ENCODE measurements at places on chromosomes 4 and X. TPM values are rescaled to one million over a fixed set of nuclear protein-coding genes. Genes with fewer than 3 reads are reported as not detected.
A peak's percentile ranks its signal among the peaks of the same experiment; 100 is the strongest.

Gene CD38
- total RNA-seq, result 0.15 TPM

Gene AWAT2
- total RNA-seq, result not detected

Gene DGKK
- 0.49 TPM for total RNA-seq

Gene CFAP99
- not detected for total RNA-seq

Gene SEPTIN11
- total RNA-seq, result 331 TPM

Gene RAB33A
- 4.1 TPM for total RNA-seq

Gene SHOX
- total RNA-seq, result not detected

Gene OTC
- not detected for total RNA-seq

DNA sequence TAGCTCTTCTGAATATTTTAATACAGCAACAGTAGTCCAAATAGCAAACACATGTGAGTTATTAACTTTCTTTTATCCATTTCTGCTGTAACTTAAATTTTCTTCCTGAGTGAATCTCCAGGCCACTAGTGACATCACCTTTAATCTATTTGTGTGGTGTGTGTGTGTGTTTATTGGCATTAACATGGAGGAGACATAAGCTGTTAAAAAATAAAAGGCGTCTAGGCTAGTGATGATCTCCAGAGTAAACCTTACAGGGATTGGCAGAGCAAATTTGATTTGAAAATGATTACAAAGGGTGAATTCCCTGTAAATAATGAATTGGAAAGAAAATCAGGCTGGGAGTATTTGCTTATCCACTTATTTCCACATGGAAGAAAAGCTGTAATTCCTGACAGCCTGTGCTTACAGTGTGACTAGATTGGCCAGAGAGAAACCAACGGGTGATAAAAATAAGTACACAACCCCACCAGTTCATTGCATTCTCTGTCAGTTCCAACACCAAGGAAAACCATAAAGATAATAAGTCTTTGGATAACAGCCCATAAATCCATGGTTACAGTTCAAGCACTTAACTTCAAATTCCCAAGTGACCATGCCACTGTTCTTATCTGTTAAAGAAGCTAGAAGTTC, 186.1 kb downstream of the ENOX2 start:
- no peaks in the 10 kb centered on the region for H3K4me1 ChIP-seq
- no peak overlapping the region for H3K4me3 ChIP-seq
- peaks cover 2% of the 10 kb centered on the region for H3K27me3 ChIP-seq
- no peaks in the 10 kb centered on the region for H3K36me3 ChIP-seq
- no peak for DNase-seq
- H3K27ac ChIP-seq, result no peak overlapping the region

- H3K27me3 ChIP-seq, result no peaks in the 10 kb centered on the region
- no peak overlapping the region for H3K27ac ChIP-seq
- no peak for DNase-seq
- H3K4me3 ChIP-seq, result no peak overlapping the region
Measured at GRCh38 chr4:4203688-4204400, 22.9 kb downstream of the OTOP1 start.

- no peak for DNase-seq
- no peaks in the 10 kb centered on the region for H3K4me1 ChIP-seq
- no peaks in the 10 kb centered on the region for H3K27me3 ChIP-seq
- no peak overlapping the region for H3K27ac ChIP-seq
- H3K36me3 ChIP-seq, result no peaks in the 10 kb centered on the region
Measured at GRCh38 chr4:179344861-179345260, 1902.6 kb upstream of the AGA start.

GRCh38 chrX:13373431-13374187, 53.8 kb upstream of the ATXN3L start:
- no peak overlapping the region for H3K27ac ChIP-seq
- no peaks in the 10 kb centered on the region for H3K27me3 ChIP-seq
- DNase-seq, result no peak
- H3K4me3 ChIP-seq, result no peak overlapping the region
- H3K4me1 ChIP-seq, result no peaks in the 10 kb centered on the region

DNA sequence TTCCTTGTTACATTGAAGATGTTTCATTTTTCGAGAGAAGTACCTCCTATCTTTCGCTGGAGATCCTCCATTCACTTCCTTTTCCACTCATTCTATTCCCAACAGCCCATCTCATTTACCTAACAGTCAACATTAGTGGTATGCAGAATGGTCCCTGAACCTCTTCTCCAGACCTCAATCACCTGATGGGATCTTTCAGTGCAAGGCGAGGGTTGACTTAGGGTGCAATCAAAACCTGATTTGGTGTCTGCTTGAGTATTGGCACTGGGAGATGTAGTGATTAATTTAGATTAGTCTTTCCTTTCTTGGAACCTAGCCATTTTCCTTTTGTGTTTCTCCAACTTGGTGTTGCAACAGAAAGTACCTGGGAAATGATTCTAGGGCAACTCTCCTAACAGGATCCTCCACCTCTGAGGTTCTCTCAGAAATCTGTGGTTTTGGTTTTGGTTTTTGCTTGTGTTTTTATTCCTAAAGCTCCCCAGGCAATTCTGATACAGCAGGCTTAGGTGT, 18.4 kb downstream of the DDX3X start:
- no peaks in the 10 kb centered on the region for H3K36me3 ChIP-seq
- H3K27me3 ChIP-seq, result peaks cover 3% of the 10 kb centered on the region
- H3K4me3 ChIP-seq, result no peak overlapping the region
- DNase-seq, result no peak

GRCh38 chr4:13378973-13379759, 105.0 kb downstream of the RAB28 start:
- no peak overlapping the region for H3K4me3 ChIP-seq
- H3K27me3 ChIP-seq, result no peaks in the 10 kb centered on the region
- H3K27ac ChIP-seq, result no peak overlapping the region
- H3K36me3 ChIP-seq, result no peaks in the 10 kb centered on the region
- no peaks in the 10 kb centered on the region for H3K4me1 ChIP-seq

- H3K27ac ChIP-seq, result no peak overlapping the region
- H3K27me3 ChIP-seq, result peaks cover 1% of the 10 kb centered on the region
- peaks cover 5% of the 10 kb centered on the region for H3K36me3 ChIP-seq
- DNase-seq, result no peak
- no peaks in the 10 kb centered on the region for H3K4me1 ChIP-seq
Measured at GRCh38 chr4:184978211-184978610, 40.1 kb upstream of the HELT start.

- H3K4me1 ChIP-seq, result no peaks in the 10 kb centered on the region
- H3K27ac ChIP-seq, result no peak overlapping the region
- no peaks in the 10 kb centered on the region for H3K36me3 ChIP-seq
- H3K27me3 ChIP-seq, result no peaks in the 10 kb centered on the region
Measured at GRCh38 chr4:160414496-160414895, 1311.6 kb downstream of the RAPGEF2 start.

GRCh38 chr4:169626331-169627282, 6.2 kb downstream of the CLCN3 start:
- DNase-seq, result no peak
- peaks cover 4% of the 10 kb centered on the region for H3K36me3 ChIP-seq
- H3K27ac ChIP-seq, result no peak overlapping the region
- H3K4me1 ChIP-seq, result peaks cover 17% of the 10 kb centered on the region
- no peak overlapping the region for H3K4me3 ChIP-seq

- peaks cover 19% of the 10 kb centered on the region for H3K4me1 ChIP-seq
- H3K4me3 ChIP-seq, result no peak overlapping the region
- H3K27ac ChIP-seq, result no peak overlapping the region
- no peak for DNase-seq
Measured at GRCh38 chr4:124061413-124061812, 651.1 kb downstream of the ANKRD50 start.

GRCh38 chr4:80309294-80310004, 26.1 kb upstream of the CFAP299 start:
- H3K36me3 ChIP-seq, result no peaks in the 10 kb centered on the region
- no peaks in the 10 kb centered on the region for H3K4me1 ChIP-seq
- no peak overlapping the region for H3K4me3 ChIP-seq
- peaks cover 1% of the 10 kb centered on the region for H3K27me3 ChIP-seq
- H3K27ac ChIP-seq, result no peak overlapping the region

DNA sequence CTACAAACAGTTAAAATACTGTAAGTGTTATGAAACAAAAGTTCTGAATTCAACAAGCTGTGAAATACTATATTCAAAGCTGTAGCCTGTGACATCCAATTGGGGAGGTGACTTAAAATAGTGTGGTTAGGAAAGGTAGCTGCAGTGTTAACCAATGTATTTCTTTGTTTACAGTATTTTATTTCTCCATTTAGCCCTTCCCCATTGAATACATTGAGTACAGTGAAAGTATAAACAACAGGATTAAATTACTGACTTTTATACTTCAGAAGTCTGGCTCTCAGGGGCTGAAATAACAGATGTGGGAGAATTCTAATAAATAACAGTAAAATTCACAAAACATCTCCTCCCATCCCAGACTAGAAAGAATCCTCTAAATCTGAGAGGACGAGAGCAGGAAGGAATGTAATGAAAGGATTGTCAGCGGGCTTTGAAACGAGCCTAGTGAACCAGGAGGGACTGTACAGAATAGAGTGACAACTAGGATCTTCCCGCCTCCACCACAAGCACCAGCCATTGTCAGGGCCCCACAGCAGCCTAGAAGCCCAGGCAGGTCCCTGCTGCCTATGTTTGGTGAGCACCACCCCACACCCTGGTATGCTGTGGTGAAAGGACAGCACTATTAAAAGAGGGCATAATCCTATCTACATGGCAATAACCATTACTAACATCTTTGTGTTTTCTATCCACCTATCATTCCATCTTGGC, 73.7 kb downstream of the SPCS3 start:
- no peaks in the 10 kb centered on the region for H3K36me3 ChIP-seq
- no peak overlapping the region for H3K27ac ChIP-seq
- DNase-seq, result no peak
- H3K27me3 ChIP-seq, result no peaks in the 10 kb centered on the region
- H3K4me1 ChIP-seq, result no peaks in the 10 kb centered on the region

DNA sequence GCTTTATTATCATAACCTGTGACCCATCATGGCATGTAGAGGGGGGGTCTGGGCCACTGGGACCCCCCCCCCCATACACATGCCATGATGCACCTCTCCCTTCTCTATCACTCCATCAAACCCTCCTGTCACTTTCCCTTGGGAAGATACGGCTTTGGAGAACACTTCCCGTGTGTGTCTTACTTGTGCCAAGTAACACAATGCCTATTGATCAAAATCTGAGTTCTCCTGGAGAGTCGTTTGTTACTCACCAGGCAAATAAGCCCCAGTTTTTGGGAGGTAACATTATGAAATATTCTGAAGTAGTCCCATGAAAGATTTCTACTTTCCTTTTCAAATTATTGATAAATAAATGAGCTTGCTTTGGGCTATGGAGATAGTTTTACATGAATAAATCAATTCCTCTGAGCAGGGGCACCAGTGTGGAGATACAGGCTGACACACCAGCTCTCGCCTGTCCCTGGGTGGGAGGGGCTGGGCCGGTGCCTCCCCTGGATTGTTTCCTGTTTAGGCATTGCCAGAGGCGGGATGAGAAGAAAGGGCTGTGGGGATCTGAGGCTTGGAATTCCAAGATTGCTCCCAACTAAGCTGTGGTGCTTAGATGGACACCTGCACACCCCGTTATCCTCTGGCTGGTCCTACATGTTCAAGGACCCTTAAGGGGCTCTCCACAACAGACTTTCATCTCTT, 63.2 kb upstream of the WWC2 start:
- H3K27me3 ChIP-seq, result peaks cover 1% of the 10 kb centered on the region
- H3K27ac ChIP-seq, result no peak overlapping the region
- no peak overlapping the region for H3K4me3 ChIP-seq
- DNase-seq, result no peak
- no peaks in the 10 kb centered on the region for H3K36me3 ChIP-seq
- peaks cover 2% of the 10 kb centered on the region for H3K4me1 ChIP-seq

- H3K36me3 ChIP-seq, result no peaks in the 10 kb centered on the region
- H3K4me1 ChIP-seq, result no peaks in the 10 kb centered on the region
- DNase-seq, result no peak
- no peaks in the 10 kb centered on the region for H3K27me3 ChIP-seq
Measured at GRCh38 chr4:33485111-33485510, 2759.2 kb downstream of the ARAP2 start.

DNA sequence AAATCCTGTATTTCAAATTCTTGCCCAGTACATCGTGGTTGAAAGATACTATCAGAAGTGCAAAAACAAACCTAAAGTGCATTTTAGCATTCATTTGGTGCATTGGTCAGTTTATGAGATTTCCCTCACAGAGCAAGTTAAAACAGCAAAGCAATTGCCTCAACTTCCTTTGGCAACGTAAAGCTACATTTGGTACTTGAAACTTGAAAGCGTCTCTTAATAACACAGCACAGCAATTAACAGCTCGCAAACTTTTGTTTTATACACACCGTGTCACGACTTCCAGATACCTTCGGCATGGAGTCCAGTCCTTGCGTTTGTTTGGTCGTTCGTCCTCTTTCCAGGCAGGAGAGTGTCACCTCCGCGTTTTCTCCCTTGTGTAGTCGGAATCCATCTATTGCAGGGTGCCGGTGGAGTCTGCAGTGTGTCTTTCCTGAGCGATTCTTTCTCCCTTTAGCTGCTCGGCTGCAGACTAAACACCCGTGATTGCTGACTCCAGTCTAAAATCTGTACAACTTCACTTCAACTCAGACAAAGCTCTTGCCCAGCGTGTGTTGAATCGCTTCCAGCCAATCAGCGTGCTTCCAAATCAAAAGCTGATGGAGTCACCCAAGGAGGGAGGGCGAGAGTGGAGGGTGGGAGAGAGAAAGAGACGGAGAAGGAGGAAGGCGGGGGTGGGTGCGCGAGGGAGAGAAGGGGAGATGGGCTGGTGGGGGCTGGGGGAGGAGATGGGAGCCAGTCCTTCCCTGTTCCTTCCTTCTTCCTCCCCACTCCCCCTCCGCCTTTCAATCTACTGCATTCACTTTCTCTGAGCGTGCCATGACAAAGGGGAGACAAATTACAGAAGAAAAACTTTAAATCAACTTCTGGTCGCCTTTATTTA, at the start of gene PCDH18:
PCDH18 (minus strand) TSS at position 509 of the 883 bp plus-strand sequence; CDS start at position 103, 406 bp downstream.
- H3K4me3 ChIP-seq, result no peak within 1 kb of the TSS
- peak; percentile 52 for DNase-seq
- peaks cover 16% of the 10 kb centered on the region for H3K36me3 ChIP-seq
- H3K27me3 ChIP-seq, result peaks cover 3% of the 10 kb centered on the region
- no peak within 1 kb of the TSS for H3K27ac ChIP-seq
- peaks cover 18% of the 10 kb centered on the region for H3K4me1 ChIP-seq

DNA sequence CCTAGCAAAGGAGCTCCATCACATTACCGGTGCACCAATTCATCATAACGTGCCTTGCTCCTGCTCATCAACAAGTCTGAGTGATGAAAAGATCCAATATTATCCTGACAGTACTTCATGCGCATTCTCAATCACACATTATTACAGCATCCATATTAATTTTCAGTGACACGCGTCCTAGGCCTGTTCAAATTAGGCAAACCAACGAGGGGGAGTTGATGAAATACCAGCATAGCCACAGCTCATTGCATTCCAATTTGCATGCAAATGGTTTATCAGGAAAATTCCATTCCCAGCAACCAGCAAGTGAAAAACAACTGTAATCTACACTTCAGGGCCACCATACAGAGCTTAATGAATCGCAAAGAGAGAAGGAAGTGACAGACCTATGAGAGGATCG, 236.9 kb downstream of the DCLK2 start:
- H3K4me1 ChIP-seq, result peaks cover 4% of the 10 kb centered on the region
- no peak overlapping the region for H3K27ac ChIP-seq
- no peaks in the 10 kb centered on the region for H3K36me3 ChIP-seq

DNA sequence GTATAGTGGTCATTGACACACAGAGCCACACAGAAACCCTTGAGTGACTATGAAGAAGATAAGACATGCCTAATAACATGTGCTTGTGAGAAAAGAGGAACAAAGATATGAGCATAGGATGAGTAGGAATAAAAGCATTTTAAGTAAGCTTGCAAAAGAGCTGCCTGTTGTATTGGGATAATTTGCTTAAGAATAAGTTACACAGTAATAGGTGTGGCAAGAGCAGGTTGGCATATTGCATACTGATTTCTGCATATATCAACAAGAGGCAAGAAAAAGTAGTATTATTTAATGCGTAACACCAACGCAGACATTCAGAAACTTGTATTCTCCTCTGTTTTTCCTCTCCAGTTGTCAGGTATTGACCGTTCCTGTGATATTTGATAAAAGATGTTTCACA, 111.5 kb upstream of the UGT8 start:
- no peak overlapping the region for H3K4me3 ChIP-seq
- no peak for DNase-seq
- H3K27me3 ChIP-seq, result no peaks in the 10 kb centered on the region
- no peak overlapping the region for H3K27ac ChIP-seq
- H3K4me1 ChIP-seq, result no peaks in the 10 kb centered on the region

Measured in endothelial cell (in vitro differentiated cells).